ENCODE measurements at places on chromosomes 16 and 17.

- no peak for DNase-seq
Observed at GRCh38 chr16:74465851-74466685, 44.8 kb upstream of the CLEC18B start.

- no peak for DNase-seq
Observed at GRCh38 chr16:87241137-87241771, 75.9 kb downstream of the C16orf95 start.

GRCh38 chr16:66660422-66661209 is 35.9 kb downstream of the CMTM4 start:
- DNase-seq = no peak

- no peak for DNase-seq
Observed at GRCh38 chr17:48247038-48247437, 139.5 kb downstream of the SNX11 start.

DNA sequence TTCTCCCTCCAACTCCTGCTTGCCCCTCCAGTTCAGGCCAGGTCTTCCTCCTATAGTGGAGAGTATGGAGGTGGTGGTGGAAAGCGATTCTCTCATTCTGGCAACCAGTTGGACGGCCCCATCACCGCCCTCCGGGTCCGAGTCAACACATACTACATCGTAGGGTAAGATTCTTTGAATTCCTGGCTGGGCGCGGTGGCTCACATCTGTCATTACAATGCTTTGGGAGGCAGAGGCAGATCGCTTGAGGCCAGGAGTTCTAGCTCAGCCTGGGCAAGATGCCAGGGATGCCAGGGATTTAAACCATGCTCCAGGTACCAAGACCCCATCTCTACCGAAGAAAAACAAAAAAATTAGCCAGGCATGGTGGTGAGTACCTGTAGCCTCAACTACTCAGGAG is 1.4 kb downstream of the ZG16 start:
- DNase-seq = no peak

- DNase-seq = no peak
Observed at GRCh38 chr16:1494711-1495110, 1.6 kb downstream of the TELO2 start.

- no peak for DNase-seq
Observed at GRCh38 chr16:27617665-27618064, 67.7 kb downstream of the KATNIP start.

DNA sequence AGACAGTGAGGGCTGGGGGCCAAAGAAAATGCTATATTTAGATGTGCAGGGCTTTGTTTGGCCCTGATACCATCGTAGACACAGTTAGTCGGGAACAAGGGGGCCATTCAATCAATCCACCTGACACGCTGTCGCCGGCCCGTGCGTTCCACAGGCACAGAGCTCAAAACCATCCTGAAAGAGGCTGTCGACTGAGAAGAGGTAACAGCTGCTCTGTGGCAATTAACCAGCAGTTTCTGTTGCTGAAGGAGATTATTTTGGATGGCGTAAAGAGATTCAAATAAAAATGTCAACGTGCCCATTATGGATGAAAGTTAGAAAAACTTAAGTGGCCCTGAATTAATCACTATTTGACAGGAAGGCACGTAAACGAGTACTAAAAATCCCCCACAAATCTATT is 276.2 kb upstream of the IRX5 start:
- no peak for DNase-seq
